ENCODE measurements at places on chromosomes 2 and 18.
A peak's percentile ranks its signal among the peaks of the same experiment; 100 is the strongest.

GRCh38 chr18:59469463-59470180 lies 110.6 kb upstream of the LMAN1 start:
- DNase-seq: no peak

- no peak for DNase-seq
Measured at GRCh38 chr2:73297151-73297559, 3.8 kb upstream of the EGR4 start.

- no peak for DNase-seq
Measured at GRCh38 chr2:160687629-160688028, 194.0 kb upstream of the RBMS1 start.

DNA sequence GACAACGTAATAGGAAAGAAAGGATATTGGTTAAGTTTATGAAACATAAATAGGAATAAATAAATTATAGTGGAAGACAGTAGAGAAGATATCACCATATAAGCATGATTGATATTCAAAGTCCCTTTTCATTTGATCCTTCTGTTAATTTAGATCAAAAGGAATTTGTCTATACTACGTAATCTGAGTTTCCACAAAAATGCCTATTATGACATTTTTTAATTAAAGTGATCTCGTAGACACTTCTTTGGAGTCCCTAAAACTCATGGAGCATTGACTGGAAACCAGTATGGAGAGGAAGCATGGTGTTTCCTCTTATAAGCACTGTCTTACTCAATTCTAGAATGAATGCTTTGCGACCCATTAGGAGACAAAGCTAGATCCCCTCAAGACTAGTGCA lies 411.4 kb upstream of the SPHKAP start:
- DNase-seq: no peak

DNA sequence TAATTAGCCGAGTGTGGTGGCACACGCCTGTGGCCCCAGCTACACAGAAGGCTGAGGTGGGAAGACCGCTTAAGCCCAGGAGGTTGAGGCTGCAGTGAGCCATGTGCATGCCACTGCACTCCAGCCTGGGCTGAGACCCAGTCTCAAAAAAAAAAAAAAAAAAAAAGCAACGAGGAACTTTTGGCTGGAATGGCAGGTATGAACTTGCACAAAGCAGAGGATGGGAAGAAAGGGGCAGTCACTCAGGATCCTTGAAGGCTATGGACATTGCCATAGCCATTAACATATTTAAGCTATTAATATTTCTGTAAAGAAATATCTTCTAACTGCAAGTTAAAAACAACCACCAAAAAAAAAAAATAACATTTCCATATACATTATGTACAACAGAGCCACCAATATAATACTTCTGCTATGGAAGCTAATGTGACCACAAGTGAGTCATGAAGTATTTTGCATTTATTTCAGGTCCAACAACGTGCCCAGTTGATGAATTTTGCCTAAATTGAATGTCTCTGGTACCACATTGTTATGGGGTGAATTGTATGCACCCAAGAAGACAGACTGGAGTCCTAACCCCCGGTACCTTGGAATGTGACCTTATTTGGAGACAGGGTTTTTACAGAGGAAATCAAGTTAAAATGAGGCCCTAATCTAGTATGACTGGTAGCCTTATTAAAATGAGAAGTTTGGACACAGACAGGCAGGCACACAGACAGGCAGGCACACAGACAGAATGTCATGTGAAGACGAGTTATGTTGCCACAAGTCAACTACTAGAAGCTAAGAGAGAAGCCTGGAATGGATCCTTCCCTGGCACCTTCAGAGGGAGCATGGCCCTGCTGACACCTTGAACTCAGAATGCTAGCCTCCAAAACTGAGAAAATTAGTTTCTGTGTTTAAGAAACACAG lies 102.8 kb downstream of the RBMS1 start:
- DNase-seq: no peak

DNA sequence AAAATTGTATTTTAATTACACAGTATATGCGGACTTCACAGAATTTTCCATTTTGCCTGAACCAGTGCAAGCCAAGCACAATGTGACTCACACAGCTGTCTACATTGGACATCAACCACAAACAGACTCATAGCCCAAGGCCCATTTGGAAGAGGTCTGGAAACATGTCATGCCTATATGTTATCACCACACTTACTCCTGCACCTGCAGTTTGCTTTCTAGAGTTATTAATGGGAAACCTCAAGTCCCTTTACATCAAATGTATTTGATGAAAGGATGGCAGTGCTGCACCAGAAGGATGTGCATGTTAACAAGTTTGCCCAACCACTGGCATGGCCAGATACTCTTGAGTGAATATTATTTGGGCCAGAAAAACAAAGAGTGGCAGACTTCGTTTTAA lies 548.9 kb upstream of the CDH2 start:
- DNase-seq: no peak

DNA sequence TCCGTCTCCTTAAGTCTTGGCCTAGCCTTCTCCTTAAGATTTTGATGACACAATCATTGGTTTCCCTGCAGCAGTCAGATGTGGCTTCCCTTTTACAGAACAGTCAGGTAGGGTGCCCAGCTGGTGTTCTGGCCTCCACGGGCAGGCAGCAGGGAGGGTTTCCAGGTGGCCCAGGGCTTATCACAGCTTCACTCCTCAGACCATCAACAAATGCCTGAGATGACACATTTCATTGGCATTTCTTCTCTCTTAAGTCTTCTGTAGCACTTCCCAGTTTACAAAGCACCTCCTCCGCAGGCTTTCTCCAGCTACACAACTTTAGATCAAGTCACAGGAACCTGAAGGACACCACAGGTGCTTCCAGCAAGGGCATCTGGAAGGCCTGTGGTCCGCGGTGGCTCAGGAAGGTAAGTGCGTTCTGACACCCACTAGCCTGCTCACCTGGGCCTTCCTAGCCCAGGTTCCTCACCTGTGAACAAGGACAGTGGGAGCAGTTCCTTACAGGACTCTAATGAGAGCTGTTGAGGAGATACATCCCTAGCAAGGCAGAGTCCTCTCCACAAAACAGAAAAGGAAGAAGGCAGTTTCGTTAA lies 37.6 kb downstream of the PTPN18 start:
- DNase-seq: no peak

DNA sequence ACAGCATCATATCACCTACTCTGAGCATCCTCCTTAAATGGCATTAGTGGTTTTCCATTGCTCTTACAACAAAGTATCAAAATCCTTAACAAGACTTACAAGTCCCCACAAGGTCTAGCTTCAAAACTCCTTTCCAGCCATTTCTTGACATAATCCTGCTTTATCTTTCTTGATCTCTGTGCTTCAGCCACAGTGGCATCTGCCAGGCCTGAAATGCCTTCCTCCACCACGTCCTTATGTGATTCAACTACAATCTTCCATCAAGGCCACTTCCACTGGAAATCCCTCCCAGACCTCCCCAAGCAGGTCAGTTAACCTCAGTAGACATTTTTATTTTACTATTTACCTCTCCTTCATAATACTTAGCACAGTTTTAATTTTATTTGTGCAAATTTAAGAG lies 83.8 kb upstream of the CCDC150 start:
- DNase-seq: no peak

- DNase-seq: peak; percentile 58
Measured at GRCh38 chr2:216849987-216850386, 9.9 kb downstream of the TNP1 start.

DNA sequence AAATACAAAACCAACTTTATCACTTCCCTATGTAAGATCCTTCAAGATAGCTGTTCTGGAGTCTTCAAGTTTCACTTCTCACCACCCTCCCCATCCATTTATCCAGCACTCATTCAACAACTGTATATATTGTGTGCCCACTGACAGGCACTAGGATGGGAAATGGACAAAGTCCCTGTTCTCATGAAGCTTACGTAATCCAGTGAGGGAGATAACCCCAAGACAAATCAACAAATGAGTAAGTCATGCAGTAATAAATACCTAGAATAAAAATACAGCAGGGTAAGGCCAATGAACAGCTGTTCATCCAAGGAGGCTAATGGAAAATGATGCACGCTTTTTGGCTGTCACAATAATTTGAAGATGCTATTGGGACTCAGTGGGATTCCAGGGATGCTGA lies 133.8 kb downstream of the MEMO1 start:
- no peak for DNase-seq

GRCh38 chr2:106041150-106041549 lies 153.0 kb downstream of the UXS1 start:
- no peak for DNase-seq

- no peak for DNase-seq
Measured at GRCh38 chr2:9251154-9252001, 44.8 kb downstream of the ASAP2 start.
